ENCODE measurements at places on chromosomes 6 and 20.

GRCh38 chr6:90159452-90159851 is 137.2 kb downstream of the BACH2 start:
- no peak for DNase-seq

DNA sequence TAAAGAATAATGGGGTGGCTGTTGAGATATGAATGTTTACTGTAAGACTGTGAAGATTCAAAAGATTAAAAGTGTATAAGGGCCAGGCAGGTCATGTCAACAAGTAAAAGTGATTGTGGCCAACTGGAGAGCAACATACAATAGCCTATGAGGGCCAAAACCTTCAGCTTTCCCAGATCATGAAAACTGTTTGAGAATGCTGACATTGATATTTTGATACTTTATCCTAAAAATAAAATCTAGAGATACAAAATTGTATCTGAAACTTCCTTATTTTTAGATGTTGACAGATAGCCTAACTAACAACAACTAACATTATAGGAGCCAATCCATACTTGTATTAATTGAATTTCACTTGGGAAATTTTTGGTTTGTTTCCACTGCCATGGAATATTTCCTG is 70.3 kb upstream of the PAK5 start:
- DNase-seq: no peak

GRCh38 chr20:63155266-63156165 is 60.4 kb downstream of the YTHDF1 start:
- no peak for DNase-seq

GRCh38 chr6:159203304-159204005 is 34.3 kb downstream of the FNDC1 start:
- DNase-seq: no peak

GRCh38 chr6:132730560-132730959 is 16.7 kb upstream of the VNN1 start:
- DNase-seq: no peak

GRCh38 chr6:129875610-129876520 is 14.8 kb upstream of the TMEM244 start:
- DNase-seq: no peak

GRCh38 chr6:39686976-39687375 is 38.2 kb downstream of the KIF6 start:
- peak; percentile 87 for DNase-seq

- DNase-seq: no peak
Measured at GRCh38 chr20:17875981-17876385, 92.6 kb downstream of the SNX5 start.
